SK-N-SH (cell line): ENCODE measurements at places on chromosomes 5 and 9. TPM values are rescaled to one million over a fixed set of nuclear protein-coding genes. Genes with fewer than 3 reads are reported as not detected.

- no peak for DNase-seq
These were observed 212.8 kb downstream of the MLLT3 start for GRCh38 chr9:20409321-20410092.

GRCh38 chr5:75753182-75753581, 35.9 kb upstream of the POC5 start:
- no peak for DNase-seq

DNA sequence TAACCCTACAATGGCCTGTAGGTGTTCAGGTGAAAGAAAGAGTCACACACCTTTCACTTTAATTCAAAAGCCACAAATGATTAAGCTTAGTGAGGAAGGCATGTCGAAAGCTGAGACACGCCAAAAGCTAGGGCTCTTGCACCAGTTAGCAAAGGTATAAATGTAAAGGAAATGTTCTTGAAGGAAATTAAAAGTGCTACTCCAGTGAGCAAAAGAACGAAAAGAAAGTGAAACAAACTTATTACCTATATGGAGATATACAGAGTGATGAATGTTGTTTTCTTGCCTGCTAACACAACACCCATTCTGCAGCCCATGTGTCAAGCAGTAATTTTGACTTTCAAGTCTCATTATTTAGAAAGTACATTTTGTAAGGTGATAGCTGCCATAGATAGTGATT, 254.2 kb upstream of the SLC24A2 start:
- DNase-seq: no peak

CAST gene
- polyA plus RNA-seq: 80.2 and 82.9 TPM in 2 replicates

TAS2R1 gene
- polyA plus RNA-seq: not detected in 2 replicates

- no peak for DNase-seq
These were observed 70.4 kb downstream of the OTP start for GRCh38 chr5:77568082-77568481.

DNA sequence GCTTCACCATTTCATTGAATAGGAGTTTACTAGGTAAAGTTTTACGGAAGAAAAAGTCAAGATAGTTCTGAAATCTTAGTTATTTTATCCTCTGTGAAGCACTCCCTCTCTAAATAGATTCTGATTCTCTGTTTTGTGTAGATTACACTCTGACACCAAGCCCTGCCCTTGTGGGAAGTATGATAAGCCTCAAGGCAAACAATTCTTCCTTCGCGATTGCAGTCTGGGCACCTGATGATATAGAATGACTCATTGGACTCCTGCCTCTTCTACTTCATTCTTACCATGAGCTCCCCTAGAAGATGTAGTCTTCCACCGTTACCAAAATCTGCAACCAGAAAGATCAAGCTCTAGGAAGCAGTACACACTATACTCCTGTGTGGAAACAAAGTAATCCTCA, 626.9 kb upstream of the PTGER4 start:
- DNase-seq: no peak

DNA sequence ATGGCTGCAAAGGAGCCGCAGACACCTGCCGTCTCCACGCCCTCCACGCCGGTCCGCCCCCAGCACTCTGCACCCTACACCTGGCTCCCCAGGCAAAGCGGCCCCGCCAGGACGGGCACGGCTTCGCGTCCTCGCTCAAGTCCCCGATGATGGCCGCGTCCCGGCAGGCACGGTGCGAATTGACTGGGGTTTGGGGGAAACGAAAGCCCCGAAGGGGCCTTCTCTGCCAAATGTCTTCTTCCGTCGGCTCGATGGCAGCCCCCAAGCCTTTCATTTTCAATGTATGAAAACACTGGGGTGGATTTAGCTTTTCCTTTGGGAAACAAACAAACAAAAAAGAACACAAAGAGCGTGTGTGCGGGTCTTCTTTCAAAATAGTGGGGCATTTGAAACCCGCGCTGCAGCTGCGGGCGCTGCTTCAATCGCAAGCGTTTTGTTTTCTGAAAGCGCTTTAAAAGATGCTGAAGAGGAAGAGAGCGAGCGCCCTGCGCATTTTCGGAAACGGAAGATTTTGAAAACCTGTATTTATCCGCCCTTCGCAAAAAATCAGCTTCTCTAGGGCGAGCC, 160.0 kb downstream of the RMI1 start:
- no peak for DNase-seq

PCDHB13 gene
- polyA plus RNA-seq: 0.85 and 0.88 TPM in 2 replicates

- DNase-seq: no peak
These were observed 5.5 kb downstream of the ANGPTL2 start for GRCh38 chr9:127116957-127117356.

GRCh38 chr5:8280711-8281363, 411.9 kb downstream of the MTRR start:
- no peak for DNase-seq

DNA sequence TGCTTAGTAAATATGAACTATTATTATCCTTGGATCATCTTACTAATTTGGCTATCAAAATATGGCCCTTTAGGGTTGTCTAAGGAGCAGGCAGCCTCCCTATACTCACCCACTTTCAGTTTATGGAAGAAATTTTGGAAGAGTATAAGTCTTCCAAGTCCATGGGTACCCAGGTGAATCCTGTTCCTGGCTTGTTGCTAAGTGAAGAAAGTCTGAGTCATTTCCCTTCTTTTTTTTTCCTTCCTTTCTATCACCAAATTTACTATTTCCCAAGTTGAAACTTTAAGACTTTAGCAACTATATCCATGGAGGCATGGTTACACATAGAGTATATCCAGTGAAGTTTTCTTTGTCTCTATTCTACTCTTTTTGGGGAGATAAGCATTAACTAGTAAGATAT, 184.0 kb upstream of the ACTBL2 start:
- no peak for DNase-seq

DNA sequence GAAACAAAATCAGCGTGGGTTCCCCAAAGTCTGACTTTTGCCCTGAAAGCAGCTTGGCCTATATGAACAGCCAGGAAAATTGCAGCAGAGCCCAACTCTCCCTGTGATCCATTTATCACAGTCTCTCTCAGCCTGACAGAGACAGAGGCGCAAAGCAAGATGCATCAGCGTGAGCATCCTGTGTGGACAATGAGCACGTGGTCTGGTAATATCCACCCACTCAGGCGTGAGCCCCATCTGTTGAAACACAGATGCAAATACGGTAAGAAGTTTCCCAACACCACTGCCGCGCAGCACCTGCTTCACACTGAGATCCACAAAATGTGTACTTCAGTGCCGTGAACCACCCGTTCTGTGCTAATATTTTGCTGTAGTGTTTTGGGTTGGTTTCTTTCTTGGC, 114.6 kb downstream of the MRPL36 start:
- no peak for DNase-seq

C9 gene
- not detected in 2 replicates for polyA plus RNA-seq

DNA sequence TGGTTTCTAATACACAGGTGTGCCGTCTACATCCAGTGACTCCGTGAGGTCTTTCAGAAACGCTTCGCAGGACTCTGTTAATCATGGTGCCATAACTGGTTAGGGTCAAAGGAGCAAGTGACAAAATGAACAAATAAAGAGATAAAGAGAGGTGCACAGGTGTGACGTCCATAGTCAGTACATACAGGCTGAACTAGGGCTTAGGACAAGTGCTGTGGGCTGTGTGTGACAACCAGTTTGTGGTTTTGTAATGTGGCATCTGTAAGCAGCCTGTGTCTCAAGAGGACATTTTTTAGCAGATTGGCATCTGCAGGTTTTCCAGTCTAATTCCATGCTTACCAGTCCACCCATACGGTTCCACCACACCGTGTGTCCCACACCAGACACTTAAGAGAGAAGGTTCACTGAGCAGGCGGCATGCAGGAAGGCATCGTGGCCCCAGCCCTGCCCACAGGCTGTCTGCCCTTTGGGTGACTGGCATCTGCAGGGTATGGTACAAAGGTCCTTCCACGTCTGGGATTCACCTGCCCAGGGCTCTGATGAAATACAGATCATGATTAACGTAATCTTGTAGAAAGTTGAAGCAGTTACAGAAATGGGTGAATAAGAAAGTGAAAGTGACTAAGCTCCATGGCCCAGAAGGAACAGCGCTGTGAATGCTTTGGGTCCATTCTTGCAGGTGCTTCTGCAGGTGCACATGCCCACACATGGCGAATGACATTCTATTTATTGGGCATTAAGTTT, 26.9 kb downstream of the SRD5A1 start:
- no peak for DNase-seq

DNA sequence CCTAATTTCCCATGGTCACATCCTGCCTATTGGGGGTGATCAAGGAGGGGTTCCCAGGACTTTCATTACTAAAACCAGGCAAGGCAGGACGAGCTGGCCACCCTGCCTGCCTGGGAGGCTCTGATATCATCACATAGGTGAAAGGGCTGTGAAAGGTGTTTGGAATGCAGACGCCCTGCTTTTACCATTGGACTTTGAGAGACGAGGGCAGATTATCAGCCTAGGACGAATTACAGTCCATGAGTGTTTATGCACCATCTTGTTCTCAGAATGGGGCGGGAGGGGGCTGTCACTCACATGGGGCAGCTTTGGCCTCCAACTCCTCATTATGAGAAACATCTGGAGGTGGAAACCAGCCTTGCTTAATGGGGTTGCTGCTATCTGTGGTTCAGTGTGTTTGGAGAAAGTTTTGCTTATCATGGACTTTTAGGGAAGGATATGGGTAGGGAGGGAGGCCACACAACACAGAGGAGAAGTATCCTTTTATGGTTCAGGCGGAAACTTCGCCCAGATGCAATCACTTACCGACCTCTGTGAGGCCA, 69.8 kb upstream of the UBTD2 start:
- no peak for DNase-seq

GRCh38 chr5:107982703-107983425, 312.1 kb upstream of the EFNA5 start:
- no peak for DNase-seq

- no peak for DNase-seq
These were observed 5.6 kb downstream of the AMBP start for GRCh38 chr9:114072184-114073140.

TEX48 gene
- polyA plus RNA-seq: 0.41 and 0.46 TPM in 2 replicates

TARS1 gene
- 58.4 and 74.1 TPM in 2 replicates for polyA plus RNA-seq

- no peak for DNase-seq
These were observed 57.1 kb downstream of the FOXD1 start for GRCh38 chr5:73391441-73391881.

DNA sequence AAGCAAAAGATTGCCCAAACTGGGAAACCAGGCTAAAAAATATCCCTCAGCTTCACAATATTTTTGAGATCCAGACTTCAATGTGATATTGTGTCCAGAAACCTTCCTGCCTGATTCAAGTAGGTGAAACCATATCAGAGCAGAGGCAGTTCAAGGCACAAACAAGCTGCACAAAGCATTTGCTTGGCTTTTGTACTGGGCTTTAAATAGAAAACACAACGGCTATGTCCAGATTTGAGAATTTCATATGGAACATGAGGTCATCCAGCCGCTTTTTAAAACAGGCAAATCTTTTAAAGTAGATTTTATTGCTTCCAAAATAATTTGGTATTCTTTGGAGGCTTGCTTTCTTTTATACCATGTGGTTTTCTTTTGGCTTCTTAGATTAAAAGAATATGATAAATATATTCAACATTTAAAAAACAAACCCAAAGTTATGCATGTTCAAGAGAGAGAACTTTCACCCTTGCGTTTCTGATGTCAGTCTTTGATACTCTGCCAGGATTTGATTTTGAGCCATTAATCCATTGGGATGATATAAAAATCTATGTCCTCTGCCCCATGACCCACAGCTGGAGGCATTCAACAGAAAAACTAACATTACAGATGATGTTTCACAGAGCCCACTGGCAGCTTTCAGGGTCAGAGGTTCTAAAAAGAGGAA, 29.0 kb upstream of the CCDC112 start:
- DNase-seq: no peak

DNA sequence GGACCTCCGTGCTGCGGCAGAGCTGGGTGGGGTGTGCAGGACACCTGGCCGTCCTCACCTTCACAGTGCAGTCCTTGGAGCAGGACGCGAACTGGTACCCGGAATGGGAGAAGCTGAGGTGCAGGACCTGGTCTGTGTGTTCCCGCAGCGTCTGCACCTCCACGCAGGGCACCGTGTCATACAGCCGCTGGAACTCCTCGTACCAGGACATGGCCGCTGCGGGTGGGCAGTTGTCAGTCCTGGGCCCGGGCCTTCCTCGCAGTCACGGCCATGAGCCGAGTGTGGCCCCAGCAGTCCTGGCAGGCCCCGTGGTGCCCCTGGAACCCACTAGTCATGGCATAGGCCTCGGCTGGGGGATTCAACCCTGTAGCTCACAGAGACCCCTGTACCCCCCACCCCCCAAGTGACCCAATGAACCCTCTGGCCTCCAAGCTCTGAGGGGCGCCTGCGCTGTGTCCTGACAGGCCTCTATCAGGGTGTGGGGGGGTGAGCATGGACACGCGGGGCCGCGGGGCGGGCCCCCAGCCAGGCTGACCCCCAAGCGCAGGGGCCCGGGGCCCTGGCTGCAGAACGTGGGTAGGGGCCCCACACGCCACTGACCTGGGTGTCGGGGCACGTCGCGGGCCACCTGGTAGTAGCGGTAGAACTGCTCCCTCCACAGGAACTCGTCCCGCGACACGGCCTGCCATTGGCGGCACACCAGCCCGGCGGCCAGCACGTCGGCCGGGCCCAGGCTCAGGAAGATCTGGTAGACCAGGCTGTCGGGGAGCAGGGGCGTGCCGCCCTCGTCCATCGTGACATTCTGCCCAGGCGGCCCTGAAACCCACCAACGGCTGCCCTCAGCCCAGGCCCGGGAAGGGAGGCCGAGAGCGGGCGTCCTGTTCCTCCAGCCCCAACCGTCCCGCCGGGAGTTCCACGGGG, 987 bp downstream of the FBXW5 start:
- DNase-seq: peak; percentile 79

DNA sequence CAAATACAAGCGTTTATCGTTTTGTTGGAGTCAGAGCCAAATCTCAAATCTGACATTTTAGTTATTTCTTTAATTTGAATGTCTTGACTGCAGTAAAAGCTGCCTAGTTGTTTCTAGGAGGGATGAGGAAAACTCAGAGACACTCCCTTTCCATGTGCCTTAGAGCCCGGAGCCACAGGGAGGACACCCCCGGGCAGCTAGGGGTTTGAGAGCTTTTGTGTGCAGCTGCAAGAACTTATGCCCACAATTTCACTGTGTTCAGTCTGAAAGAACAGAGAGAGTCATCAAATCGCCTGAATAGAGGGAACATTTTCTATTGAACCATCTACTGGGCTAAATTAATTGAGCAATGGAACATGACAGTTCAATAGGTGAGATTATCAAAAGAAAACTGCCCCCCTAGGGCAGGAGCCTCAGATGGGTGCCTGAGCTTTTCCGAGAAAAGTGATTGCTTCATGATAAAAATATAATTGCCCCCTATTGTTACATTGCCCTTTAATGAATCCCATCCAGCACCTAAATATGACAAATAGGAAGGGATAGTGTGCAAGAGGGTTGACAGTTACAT, 709.3 kb upstream of the RGMB start:
- no peak for DNase-seq
